ENCODE measurements at places on chromosomes 3 and 15. TPM values are rescaled to one million over a fixed set of nuclear protein-coding genes. Genes with fewer than 3 reads are reported as not detected.
A peak's percentile ranks its signal among the peaks of the same experiment; 100 is the strongest.

GRCh38 chr15:39860200-39860599 is 59.9 kb downstream of the GPR176 start:
- no peak overlapping the region for H3K4me3 ChIP-seq
- DNase-seq, result no peak
- H3K4me1 ChIP-seq, result peaks cover 56% of the 10 kb centered on the region

GRCh38 chr15:65333856-65334255 is 29.4 kb downstream of the RNU5B-1 start:
- H3K36me3 ChIP-seq, result no peaks in the 10 kb centered on the region
- DNase-seq, result no peak
- H3K27me3 ChIP-seq, result peaks cover 30% of the 10 kb centered on the region
- H3K27ac ChIP-seq, result no peak overlapping the region
- no peak overlapping the region for H3K4me3 ChIP-seq
- no peaks in the 10 kb centered on the region for H3K4me1 ChIP-seq

- DNase-seq, result no peak
- H3K27me3 ChIP-seq, result peaks cover 40% of the 10 kb centered on the region
- no peak overlapping the region for H3K27ac ChIP-seq
- H3K4me1 ChIP-seq, result peaks cover 23% of the 10 kb centered on the region
- no peak overlapping the region for H3K4me3 ChIP-seq
- H3K36me3 ChIP-seq, result no peaks in the 10 kb centered on the region
These were observed 56.8 kb downstream of the ATP2B2 start for GRCh38 chr3:10448544-10448943.

- no peaks in the 10 kb centered on the region for H3K27me3 ChIP-seq
- peak overlapping the region; percentile 12 for H3K27ac ChIP-seq
- H3K36me3 ChIP-seq, result peaks cover 27% of the 10 kb centered on the region
These were observed 23.0 kb upstream of the MUC20 start for GRCh38 chr3:195697582-195698324.

GXYLT2 gene
- total RNA-seq, result 2.6 TPM

DUOX1 gene
- 0.13 TPM for total RNA-seq

Measured in HFFc6 (cell line).